ENCODE measurements at places on chromosomes 5 and 9.

DNA sequence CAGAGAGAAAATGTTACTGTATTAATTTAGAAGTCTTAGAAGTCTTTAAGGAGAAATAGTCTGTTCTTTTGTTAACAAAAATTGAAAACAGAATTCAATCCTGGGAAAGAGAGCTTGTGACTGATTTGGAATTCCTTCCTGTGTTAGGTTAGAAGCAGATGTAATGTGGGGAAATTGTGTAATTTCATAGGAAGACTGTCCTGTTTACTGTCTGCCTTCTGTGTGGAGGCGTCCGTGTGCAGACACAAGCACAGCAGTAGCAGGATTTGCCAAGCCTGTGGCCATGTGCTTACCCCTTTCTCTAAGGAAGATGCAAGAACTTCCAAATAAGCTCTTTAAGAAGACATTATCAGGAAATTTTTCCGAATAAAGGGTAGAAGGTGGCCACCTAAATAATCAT is 36.7 kb upstream of the F2R start:
- no peak for DNase-seq

DNA sequence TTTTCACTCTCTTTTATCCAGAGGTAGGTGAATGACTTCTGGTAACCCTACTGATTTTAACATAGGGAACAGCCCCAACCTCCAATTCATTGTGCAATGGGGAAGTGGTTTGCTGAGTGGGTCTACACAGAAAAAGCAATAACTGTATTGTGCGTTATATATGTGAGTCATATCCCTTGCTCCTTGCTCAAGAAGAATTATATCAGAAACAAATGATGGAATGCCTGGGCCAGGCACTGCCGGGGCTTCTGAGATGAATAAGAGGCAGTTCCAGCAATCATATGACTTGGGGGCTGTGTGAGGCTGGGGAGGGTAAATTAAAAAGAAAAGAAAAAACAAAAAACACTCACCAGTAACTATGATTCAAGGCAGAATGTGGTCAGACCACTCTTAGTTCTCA is 79.2 kb upstream of the ABCA1 start:
- DNase-seq: peak; percentile 69

GRCh38 chr5:136113606-136114005 is 19.0 kb upstream of the SMAD5 start:
- DNase-seq: no peak

GRCh38 chr5:94855543-94855942 is 237.1 kb downstream of the SLF1 start:
- DNase-seq: no peak

GRCh38 chr9:33264003-33264472 is 470 bp downstream of the BAG1 start:
- peak; percentile 25 for DNase-seq

DNA sequence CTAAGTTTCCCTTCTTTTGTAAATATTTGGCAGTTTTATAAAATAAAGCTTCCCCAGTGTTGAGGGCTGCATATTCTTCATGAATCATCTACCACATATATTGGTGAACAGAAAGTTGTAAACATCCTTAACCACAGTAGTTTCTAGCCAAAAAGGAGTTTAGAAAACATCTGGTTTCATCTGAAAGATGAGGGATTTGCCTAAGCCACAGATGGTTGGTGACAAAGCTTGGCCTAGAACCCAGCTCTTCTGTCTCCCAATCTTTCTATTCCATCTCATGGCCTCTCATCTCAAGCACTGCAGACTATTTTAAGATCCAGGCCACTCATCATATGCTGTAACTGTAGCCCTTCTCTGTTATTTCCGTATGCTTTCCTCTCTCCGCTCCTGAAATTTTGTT is 232.3 kb upstream of the TRPM3 start:
- no peak for DNase-seq

DNA sequence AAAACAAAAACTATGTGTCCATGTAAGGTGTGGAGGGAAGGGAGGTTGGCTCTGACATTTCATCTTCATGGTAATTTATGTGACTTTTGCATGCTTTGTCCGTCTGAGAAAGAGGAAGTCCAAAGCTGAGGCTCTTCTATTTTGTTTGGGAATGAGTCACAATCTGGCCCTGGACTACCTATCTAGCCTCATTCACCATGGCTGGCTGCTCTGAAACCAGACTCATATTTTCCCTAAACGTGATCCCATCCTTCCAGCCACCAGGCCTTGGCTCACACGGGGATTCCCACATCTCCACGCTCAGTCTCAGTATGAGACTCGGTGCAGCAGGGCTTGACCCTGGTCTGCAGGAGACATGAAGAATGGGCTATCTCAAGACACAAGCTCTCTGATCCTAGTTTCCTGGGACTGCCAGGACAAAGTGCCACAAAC is 672.8 kb downstream of the ACTL7B start:
- no peak for DNase-seq

DNA sequence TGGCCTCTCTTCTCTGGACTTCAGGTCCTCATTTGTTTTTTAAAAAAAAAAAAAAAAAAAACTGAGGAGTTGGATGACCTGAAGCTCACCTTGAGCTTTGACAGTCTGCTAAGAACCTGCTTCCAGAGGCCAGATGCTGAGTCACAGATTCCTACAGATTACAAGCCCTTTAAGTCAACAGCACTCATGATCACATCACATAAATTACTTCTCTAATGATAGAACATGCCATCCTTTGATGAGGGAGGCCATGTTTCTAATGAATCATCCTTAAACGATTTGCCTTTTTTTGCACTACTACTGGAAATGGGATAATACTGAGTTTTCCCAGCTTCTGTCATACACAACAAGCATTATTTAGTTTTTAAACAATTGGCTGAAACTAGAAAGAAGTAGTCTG is 34.2 kb upstream of the MYOT start:
- no peak for DNase-seq

- DNase-seq: no peak
These were observed 92.4 kb upstream of the CAST start for GRCh38 chr5:96569770-96570169.

GRCh38 chr5:1808439-1808838 is 7.2 kb downstream of the NDUFS6 start:
- no peak for DNase-seq

- DNase-seq: no peak
These were observed 20.0 kb downstream of the FYB1 start for GRCh38 chr5:39199335-39199734.

DNA sequence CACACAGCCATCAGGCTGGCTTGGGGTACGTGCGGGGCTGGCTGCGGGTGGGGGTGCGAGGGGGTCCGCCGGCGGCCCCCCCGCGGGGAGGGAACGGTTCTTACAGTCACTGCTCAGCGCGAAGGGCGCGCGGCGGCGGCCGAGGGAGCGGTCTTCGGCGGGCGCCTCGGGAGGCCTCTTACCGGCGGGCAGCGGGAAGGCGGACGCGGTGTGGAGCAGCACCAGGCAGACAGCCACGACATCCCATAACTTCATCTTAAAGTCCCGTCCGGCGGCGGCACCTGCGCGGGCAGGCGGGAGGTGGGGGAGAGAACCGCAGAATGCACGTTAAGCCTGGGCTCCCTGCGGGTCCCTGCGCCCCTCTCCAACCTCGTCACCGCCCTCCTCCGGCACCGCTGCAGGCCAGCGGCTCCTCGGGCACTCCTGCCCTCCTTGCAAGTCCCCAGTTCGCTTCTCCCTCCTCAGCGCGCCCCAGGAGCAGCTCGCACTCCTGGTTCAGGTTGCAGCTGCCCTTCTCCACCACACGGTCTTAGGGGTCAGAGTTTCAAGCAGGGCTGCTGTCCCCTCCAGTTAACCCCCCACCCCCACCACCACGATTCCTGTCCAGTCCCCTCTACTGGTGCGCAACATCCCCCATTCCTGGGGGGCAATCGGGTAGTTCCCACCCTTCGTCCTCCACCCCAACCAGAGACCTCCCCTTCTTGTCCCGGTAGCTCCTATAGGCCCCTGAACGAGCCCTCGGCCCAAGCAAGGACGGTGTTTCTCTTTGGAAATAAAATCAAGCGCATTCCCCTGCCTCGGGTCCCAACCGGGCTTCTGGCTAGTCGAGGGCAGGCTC is 5.1 kb downstream of the GDNF start:
- no peak for DNase-seq

DNA sequence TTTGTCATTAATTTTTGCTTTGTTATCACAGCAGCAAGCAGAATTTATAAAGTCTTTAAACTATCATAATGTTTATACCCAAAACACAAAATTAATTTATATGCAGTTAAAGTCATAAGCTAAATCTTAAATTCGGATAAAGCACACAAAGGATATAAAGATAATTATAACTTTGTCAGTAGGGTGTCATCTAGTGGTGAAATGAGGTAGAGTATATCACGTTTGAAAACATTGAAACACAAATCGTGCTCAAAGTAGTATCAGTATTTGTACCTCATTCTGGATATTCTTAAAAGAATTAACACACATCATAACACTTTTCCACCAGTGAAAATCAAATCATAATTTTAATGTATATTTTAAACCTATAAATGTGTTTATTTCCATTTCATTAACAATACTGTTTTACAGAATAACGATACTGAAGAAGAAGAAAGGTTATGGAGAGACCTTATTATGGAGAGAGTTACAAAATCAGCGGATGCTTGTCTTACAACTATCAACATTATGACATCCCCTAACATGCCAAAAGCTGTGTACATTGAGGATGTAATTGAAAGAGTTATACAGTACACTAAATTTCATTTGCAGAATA is 129.5 kb downstream of the NIPBL start:
- DNase-seq: no peak

DNA sequence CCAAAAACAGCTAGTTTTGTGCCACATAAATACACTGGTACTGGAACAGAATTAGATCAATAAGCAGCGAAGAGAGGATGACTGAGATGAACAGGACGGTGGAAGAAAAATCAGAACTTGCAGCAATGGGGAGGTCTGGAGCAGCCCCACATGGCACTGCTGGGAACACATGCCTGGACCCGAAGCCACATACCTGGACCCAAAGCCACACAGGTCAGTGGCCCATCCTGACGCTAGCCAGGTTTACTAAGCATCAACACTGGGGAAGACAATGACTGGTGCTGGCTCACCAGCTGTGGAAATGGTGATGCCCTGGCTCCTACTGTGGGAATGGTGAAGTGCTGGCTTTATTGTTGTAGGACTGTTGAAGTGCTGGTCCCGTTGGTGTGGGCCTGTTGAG is 139.7 kb upstream of the IRX4 start:
- no peak for DNase-seq

GRCh38 chr5:151855701-151856100 is 69.0 kb downstream of the GLRA1 start:
- no peak for DNase-seq

DNA sequence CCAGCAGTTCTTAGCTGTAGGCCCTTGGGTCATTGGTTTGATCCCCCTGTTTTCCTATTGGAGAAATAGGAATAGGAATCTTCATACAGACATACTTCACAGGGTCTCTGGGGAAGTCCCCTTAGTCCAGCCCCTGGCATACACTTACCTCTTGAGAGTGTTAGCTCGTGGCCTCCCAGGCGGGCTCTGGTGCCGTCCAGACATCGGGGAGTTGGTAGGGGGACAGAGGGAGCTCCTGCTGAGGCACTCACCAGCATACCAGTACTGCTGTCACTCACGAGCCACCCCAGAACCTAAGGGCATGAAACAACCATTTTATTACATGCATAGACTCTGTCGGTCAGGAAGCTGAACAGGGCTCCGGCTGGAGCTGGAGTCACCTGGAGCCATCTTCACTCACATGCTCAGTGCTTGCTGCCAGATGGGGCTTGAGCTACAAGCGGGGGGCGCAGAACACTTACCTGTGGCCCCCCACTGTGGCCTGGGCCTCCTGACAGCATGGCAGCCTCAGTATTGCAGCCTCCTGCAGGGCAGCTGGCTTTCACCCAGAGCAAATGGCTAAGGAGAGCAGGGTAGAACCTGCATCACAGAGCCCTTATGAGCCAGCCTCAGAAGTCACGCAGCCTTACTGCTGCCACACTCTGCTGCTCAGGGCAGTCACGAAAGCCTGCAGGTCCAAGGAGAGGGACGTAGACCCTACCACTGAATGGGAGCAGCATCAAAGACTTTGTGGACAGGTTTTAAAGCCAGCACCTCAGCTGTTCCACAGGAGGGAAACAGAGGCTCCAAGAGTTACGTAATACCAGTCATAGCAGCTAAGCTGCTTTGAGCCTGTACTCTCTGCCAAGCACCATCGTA is 58.3 kb upstream of the ANGPTL2 start:
- DNase-seq: no peak

GRCh38 chr9:16870596-16871335 is at the start of gene BNC2:
Gene BNC2 (minus strand): TSS chr9:16870670. CDS start chr9:16870648, 22 bp downstream.
- DNase-seq: no peak

DNA sequence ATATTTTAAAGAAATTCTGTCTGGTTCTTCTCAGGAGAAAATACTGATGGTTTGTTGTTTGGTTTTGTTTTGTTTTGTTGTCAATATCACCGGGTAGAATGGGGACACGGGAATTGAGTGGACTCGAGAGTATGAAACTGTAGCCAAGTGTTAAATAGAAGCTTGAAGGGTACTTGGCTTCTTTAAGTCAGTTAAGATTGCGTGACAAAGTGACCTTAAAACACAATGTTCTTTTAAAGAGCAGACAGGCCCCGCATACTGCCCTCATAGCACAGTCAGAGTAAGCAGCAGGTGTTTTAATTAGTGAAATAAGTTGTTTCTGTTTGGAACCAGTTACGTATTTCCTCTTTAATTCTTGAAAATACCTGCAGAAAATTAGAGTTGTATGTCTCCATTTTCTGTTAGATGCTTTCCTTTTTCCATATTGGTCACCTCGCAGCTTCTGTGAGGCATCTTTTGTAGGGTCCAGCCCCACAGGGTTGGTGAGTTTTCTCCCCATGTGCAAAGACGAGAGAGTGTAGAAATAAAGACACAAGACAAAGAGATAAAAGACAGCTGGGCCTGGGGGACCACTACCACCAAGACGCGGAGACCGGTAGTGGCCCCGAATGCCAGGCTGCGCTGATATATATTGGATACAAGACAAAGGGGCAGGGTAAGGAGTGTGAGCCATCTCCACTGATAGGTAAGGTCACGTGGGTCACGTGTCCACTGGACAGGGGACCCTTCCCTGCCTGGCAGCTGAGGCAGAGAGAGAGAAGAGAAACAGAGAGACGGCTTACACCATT is 9.6 kb downstream of the TRIP13 start:
- DNase-seq: peak; percentile 10

- DNase-seq: no peak
These were observed 538.2 kb downstream of the CCDC171 start for GRCh38 chr9:16090907-16091629.

Data from CD4-positive, alpha-beta T cell treated with Interleukin-15 for 1 hour (primary cell).